Left kidney (tissue), 8 donors: ENCODE measurements at places on chromosomes 5 and 9. TPM values are rescaled to one million over a fixed set of nuclear protein-coding genes. Genes with fewer than 3 reads are reported as not detected.

Gene NMUR2
- polyA plus RNA-seq: 0.15 TPM

Gene MEGF10
- polyA plus RNA-seq: 1.1 TPM

- DNase-seq: no peak
Observed at GRCh38 chr9:13239660-13240059, 39.8 kb downstream of the MPDZ start.

GRCh38 chr5:105033637-105034400 is 1471.2 kb upstream of the NUDT12 start:
- no peak for DNase-seq

DNA sequence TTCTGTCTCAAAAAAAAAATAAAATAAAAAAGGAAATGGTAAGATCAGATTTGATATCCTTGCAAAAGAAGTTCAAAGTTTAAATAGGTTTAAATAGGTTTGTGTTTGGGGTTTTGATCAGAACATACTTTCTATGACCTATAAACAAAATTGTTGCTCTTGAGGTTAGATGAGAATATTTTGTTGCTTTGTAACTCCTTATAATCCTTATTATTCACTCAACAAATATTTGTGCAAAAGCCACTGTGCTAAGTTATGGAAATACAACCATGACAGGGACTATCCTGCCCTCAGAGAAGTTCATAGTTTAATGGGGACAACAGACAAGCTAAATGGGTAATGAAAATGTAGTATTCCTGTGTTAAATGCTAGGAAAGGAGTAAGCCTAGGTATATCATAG is 71.5 kb downstream of the INVS start:
- no peak for DNase-seq

GRCh38 chr9:97109194-97109811 is 70.4 kb upstream of the CTSV start:
- DNase-seq: no peak

GRCh38 chr5:112165897-112166737 is 253.0 kb downstream of the EPB41L4A start:
- DNase-seq: no peak
